H1 (cell line): ENCODE measurements at places on chromosomes 12 and 14.

GRCh38 chr12:42887657-42888056 is 298.1 kb upstream of the PRICKLE1 start:
- no peaks in the 10 kb centered on the region for H3K27me3 ChIP-seq
- no peak for DNase-seq
- no peaks in the 10 kb centered on the region for H3K4me1 ChIP-seq

GRCh38 chr14:64653900-64654245 is 50.4 kb upstream of the PLEKHG3 start:
- no peak overlapping the region for H3K4me3 ChIP-seq
- no peaks in the 10 kb centered on the region for H3K36me3 ChIP-seq
- H3K4me1 ChIP-seq = peaks cover 2% of the 10 kb centered on the region; the same call in 1 of the 2 replicates
- no peak overlapping the region for H3K27ac ChIP-seq
- H3K27me3 ChIP-seq = no peaks in the 10 kb centered on the region; the same call in 1 of the 2 replicates

DNA sequence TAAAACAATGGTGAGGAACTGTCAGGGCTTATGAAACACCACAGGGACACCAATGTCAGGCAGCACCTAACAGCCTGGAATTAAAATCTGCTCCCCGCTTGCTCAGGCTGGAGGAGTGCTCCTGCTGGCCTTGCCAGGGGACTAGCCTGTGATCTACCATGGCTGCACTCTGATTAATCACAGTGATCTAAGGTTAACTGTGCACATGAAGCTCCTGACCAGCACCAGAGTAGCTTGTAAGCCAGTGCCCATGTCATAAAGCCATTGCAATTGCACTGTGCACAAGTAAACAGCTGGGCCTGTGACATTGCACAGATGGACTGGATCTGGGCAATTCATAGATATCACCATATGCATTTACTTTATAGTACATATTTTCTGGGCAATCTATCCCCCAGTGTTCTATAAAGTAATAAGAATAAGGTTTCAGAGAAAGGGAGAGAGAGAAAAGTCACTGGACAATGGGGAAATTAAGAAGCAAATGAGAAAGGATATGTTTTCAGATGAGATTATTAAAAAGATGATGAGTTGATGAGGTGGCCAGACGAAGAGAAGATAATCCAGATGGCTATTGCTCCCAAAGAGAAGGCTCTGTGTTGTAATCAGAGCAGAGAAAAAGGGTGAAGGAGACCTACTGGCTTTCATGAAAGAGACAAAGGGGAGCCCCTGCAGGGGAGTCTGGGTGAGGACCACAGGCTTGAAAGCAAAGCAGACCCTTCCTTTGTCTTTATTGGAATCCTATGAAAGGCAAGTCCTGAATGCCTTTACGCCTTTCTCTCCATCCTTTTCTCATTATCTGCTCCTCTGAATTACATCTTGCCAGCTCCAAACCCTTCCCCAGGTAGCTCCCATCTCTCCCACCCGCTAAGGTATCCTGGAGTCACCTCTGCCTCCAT is 145.8 kb downstream of the SLC38A6 start:
- no peak for DNase-seq
- no peak overlapping the region for H3K4me3 ChIP-seq
- H3K4me1 ChIP-seq = peaks cover 10% of the 10 kb centered on the region; the same call in 1 of the 2 replicates
- H3K36me3 ChIP-seq = no peaks in the 10 kb centered on the region
- no peaks in the 10 kb centered on the region for H3K27me3 ChIP-seq

DNA sequence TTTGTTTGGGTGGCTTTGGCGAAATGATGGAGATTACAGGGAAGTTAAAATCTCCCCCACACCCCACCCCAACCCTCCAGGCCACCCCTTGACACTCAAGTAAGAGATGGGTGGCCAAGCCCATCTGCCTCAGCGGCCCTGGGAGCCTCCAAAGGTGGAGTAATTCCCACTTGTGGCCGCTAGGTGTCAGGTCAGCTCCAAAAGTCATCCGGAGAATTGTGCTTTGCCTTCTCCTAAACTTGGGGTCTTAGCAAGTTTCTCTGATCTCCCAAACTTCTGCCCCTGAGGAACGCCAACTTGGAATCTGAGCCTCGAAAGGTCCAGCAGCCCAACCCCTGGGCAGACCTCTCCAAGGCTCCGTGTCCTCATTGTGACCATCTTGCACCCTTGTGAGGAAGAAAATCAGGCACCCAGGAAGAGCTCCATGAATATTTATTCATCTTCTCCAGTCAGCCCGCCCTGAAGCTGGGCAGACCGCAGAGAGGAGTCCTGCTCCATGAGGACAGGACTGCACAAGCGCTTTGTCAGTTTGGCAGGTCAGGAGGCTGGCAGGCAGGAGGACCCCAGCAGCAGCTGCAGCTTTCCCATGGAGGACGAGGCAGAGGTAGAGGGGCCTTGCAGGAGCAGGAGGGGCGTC is 46.7 kb downstream of the LRRC74A start:
- H3K4me1 ChIP-seq = no peaks in the 10 kb centered on the region
- peak; percentile 85 for DNase-seq
- no peaks in the 10 kb centered on the region for H3K36me3 ChIP-seq
- no peaks in the 10 kb centered on the region; the same call in 1 of the 2 replicates for H3K27me3 ChIP-seq

DNA sequence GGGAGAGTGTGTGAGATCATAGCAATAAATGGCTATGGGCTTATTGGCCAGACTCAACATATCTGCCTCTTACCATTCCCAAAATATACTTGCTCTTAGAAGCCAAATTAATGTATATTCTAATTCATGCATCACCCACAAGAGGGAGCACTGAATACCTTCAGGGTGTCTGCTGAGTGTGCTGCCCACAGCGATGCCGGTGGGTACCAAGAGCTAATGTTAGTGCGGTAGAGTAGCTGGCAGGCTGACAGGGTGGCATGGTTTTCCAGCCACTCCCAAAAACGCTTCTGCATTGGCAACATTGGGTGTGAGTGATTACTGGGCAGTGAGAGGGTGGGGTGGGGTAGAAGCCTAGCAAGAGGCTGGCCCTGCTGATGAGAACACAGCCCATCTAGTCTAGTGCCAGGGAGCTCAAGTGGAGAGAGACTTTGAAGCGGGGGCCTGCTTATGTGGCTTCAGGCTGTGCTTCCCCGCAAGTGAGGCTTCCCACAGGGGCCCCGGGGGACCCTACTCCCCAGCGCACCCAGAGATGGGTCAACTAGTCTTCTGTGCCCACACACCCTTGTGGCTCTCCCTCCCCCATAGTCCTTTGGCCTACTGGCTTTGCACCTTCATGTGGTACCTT is 9.2 kb upstream of the PLEKHD1 start:
- H3K4me1 ChIP-seq = no peaks in the 10 kb centered on the region
- H3K36me3 ChIP-seq = no peaks in the 10 kb centered on the region
- H3K27ac ChIP-seq = no peak overlapping the region
- no peak overlapping the region for H3K4me3 ChIP-seq

DNA sequence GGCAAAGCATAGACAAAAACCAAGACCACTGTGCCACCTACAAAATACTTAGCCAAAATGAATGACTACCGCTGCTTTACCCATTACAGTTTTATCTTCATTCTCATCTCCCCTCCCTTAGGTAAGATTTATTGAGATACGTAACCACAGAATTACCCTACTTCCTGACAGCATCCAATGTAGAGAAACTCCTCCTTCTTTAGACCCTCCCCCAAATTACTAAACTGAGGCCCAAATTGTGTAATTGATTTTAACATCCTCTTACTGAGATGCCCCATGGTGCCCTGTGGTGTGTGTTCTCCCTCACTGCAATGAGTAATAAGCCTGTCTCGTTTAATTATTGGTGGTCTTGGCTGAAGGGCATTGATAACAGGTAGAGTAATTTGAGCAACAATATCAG is 19.1 kb downstream of the VRK1 start:
- H3K4me3 ChIP-seq = no peak overlapping the region
- no peak for DNase-seq
- H3K4me1 ChIP-seq = no peaks in the 10 kb centered on the region
- H3K36me3 ChIP-seq = no peaks in the 10 kb centered on the region; the same call in 1 of the 2 replicates
- H3K27me3 ChIP-seq = no peaks in the 10 kb centered on the region

DNA sequence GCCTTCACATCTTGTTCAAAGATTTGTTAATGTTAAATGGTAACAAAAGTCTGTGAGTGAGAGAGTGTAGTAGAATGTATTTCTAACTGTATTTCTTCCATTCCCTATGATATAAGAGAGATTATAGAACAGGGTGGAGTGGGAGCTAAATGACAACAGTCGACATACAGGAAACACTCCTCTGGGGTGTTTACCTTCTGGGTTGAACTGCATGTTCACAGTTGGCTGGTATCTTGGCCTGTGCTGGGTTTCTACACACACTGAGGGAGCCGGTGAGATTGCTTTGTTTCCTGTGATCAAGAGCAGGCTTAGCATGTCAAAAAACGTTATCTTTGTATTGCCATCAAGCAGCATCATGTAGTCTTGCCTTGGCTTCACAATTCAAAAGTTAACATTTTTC is 274.3 kb upstream of the FAR2 start:
- H3K36me3 ChIP-seq = no peaks in the 10 kb centered on the region
- no peak overlapping the region for H3K27ac ChIP-seq
- no peak for DNase-seq
- H3K27me3 ChIP-seq = no peaks in the 10 kb centered on the region
- H3K4me3 ChIP-seq = no peak overlapping the region

DNA sequence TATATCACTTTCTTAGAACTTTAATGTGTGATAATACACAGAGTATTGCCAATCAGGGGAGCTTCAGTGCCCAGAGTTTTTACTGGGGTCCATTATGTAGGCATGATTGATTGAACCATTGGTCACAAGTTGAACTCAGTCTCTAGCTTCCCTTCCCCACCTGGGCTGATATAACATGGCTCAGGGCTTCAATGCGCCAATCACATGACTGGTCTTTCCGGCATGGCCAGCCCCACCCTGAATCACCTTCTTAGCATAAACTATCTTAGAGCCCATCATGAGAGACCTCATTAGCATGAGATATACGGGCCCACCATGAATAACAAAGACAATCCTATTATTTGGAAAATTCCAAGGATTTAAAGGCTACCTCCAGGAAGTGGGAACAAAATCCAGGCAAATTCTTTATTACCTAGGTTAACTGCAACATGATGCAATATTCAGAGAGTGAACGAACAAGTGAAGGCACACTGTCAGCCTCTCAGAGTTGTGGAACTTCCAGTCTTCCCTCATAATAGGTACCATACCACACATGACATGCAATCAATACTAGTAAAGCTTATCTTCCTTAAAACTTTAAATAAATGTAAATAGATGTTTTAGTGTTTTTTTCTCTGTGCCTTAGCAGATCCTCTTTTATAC is 3.2 kb upstream of the CLEC4A start:
- peaks cover 3% of the 10 kb centered on the region; the same call in 1 of the 2 replicates for H3K4me1 ChIP-seq
- H3K27me3 ChIP-seq = no peaks in the 10 kb centered on the region
- H3K27ac ChIP-seq = no peak overlapping the region
- H3K36me3 ChIP-seq = no peaks in the 10 kb centered on the region

DNA sequence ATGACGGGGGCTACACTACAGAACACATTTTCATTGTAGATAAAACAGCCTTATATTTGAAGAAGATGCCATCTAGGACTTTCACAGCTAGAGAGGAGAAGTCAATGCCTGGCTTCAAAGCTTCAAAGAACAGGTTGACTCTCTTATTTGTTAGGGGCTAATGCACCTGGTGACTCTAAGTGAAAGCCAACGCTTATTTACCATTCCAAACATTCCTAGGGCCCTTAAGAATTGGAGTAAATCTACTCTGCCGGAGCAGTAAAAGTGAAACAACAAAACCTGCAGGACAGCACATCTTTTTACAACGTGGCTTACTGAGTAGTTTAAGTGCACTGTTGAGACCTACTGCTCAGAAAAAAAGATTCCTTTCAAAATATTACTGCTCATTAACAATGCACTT is 487.2 kb upstream of the SOX5 start:
- H3K27me3 ChIP-seq = no peaks in the 10 kb centered on the region
- no peak overlapping the region for H3K27ac ChIP-seq
- H3K36me3 ChIP-seq = no peaks in the 10 kb centered on the region
- no peaks in the 10 kb centered on the region for H3K4me1 ChIP-seq
- H3K4me3 ChIP-seq = no peak overlapping the region
- DNase-seq = no peak

DNA sequence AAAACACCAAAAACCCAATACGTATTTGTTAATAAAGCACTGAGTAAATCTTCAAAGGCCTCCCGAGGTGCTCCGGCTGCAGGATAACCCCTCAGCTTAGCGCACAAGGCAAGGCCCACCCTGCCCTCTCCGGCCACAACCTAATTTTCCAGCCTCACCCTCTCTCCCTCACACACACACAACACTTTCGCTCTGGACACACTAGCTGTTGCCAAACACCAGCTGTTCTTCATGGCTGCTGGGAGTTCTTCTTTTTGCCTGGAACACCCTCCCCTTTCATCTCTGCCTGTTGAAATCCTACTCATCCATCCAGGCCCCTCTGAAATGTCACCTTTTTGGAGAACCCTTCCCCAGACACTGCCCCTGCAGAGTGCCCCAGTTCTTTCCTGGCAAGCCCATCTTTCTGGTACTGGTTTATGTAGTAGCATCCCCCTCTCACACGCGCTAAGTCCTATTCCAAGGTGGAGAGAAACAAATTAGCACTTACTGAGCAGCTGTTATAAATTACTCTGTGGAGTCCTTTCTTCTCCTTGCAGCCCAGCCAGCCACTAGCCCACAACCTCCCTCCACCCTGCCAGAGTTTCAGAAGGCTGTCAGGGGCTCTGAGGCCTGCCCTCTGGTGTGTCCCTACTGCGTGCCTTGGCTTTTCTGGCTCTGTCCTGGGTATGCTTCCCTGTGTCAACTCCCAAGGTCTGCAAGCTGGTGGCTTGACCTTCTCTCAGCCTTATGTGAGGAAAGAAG is 805 bp upstream of the CRACR2A start:
- peak overlapping the region; percentile 32; the same call in 1 of the 2 replicates for H3K4me3 ChIP-seq
- peaks cover 3% of the 10 kb centered on the region for H3K4me1 ChIP-seq
- DNase-seq = peak; percentile 44

DNA sequence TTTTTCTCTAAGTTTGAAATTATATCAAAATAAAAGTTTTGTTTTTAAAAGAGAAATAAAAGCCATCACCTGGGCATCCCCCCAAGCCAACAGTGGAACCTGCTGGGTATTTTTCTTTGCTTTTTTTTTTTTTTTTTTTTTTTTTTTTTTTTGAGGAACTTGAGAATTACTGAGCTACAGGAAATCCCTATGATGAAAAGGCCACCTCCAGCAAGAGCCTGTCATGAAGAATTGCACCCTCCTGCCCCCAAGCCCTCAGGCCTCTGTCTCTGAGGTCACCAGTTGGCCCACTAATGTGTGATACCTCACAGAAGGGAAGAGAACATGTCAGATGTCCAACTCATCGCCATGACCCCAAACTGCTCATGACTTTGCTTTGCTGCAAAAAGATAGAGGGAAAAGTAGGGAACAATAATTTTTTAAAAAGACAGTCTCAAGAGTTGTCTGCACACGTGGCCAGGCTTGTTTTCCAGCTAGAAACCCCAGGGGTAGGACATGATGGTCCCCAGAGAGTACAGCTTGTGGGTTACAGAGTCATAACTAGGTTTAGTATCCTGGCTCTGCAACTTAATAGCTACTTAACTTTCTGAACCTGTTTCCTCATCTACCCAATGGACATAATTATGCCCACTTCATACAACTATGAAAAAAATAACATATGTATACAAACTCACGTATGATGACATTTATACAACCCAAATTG is 124.3 kb upstream of the EGLN3 start:
- H3K27me3 ChIP-seq = no peaks in the 10 kb centered on the region
- H3K4me3 ChIP-seq = no peak overlapping the region
- H3K36me3 ChIP-seq = no peaks in the 10 kb centered on the region
- no peak overlapping the region for H3K27ac ChIP-seq
- H3K4me1 ChIP-seq = no peaks in the 10 kb centered on the region
